ENCODE measurements at places on chromosomes 16 and 17.

DNA sequence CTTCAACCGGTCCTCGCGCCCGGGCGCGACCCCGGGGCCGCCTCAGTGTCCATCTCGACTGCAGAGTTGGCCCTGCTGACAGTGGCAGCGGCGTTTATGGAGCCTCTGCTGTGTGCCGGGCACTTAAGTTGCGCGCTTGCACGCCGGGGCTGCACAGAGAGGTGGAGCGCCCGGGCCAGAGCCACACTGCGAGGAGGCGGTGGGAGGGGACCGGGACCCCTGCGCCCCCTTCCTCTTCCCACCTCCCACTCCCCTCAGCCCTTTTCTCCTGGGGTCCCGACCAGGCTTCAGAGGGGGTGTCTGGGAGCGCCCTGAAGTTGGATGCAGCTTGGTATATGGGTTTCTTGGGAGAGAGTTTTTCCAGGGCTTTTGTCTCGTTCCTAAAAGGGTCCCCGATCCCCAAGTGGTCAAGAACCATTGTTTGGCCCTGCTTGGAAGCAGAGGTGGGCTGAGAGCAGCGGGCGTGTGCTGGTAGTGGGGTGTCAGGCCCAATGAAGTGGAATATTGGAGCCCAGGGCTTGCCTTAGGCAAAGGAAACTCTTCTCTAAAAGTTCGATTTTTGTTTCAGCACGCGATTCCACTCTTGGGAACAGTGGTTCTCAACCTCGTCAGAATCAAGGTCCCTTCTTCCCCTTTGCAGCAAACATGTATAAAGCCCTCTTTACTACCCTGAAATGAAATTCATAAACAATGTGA is 605 bp downstream of the MRTFB start:
- DNase-seq: no peak

DNA sequence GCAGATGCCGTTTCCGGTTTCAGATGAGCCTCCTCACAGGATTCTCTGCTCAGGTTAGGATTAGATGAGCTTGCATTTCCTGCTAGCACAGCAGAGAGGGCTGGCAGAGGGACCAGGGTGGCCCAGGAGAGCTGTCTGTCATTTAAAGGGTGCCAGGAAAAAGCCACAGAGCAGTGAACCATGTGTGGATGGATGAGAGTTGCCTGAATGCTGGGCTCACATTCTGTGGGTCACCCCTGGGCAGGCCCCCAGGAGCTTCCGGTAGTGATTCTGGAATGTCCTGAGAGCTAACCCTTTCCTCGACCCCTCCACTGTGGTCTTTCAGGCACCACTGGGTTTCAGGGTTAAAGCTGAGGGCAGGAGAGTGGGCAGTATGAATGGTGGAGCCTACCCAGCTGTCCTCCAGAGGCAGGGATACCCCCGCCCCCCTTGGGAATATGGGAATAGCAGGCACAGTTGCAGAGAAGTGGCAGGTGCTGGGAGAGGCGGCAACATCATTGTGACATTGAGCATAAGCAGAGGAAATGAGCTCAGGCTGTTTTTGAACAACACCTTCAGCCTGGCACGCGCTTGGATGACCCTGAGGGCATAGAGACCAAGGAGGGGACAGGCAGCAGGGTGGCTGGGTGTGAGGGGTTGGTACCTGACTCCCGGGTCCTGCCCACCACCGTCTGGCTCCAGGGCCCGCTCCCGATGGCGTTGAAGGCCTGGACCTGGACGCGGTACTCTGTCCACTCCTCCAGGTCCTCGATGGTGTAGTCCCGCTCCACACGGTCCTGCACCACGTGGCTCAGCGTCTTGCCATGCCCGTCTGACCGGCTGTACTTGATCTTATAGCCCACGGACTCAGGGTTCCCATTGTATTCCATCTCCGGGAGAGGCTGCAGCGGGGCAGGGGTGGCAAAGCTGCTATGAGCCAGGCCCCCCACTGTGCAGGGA is 83.0 kb upstream of the CDC42EP4 start:
- no peak for DNase-seq

GRCh38 chr16:82784573-82784968 is 157.8 kb downstream of the CDH13 start:
- no peak for DNase-seq

GRCh38 chr16:85600078-85600477 is 13.0 kb upstream of the GSE1 start:
- no peak for DNase-seq

- DNase-seq: no peak
Observed at GRCh38 chr17:45325810-45326209, 9.0 kb upstream of the MAP3K14 start.

DNA sequence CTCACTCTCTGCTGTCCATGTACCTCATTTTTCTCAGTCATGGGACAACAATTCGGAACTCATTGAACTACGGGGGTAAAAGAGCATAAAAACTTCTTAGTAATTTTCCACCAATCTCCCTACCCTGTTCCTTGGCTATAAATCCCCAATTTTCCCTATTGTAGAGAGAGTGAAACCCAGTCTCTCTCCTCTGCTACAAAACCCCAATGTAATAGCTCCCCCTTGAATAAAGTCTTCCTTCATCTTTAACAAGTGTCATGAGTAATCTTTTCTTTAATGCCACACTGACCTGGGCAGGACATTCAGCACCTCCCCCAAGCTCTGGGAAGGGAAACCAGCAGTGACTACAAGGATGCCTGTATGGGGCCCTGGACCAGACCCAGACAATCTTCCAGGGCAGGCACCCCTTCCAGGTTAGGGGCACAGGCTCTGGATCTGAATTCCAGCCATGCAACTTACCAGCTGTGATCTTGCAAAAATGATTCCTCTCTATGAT is 10.2 kb upstream of the EIF1 start:
- no peak for DNase-seq

GRCh38 chr17:80832266-80832676 is 159.4 kb upstream of the CHMP6 start:
- DNase-seq: no peak

- no peak for DNase-seq
Observed at GRCh38 chr17:74098136-74099024, 105.1 kb upstream of the RPL38 start.

GRCh38 chr17:5678171-5678570 is 93.9 kb upstream of the NLRP1 start:
- no peak for DNase-seq

DNA sequence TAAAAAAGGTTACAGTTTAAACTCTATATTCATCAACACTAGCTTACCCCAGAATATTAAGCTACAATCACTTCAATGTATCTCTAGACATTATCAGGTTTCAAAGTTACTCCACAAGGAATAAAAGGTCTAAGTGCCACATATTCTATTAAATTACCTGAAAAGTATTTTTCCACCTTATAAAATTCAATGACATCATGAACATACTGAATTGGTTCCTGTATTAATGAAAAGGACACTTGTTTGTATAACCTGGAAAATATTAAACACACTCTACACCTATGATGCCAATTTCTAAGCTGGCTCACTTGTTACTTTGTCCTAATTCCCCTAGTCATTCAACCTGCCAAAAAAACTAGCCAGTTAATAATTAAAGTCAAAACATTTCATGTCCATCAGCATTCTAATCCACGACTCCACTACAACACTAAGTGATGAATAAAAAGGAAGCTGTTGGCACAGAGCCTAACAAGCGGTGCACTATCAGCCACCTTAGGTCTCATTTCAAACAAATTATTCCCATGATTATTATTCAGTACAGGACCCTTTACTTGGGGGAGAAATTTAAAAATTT is 12.2 kb downstream of the MED13 start:
- DNase-seq: no peak

DNA sequence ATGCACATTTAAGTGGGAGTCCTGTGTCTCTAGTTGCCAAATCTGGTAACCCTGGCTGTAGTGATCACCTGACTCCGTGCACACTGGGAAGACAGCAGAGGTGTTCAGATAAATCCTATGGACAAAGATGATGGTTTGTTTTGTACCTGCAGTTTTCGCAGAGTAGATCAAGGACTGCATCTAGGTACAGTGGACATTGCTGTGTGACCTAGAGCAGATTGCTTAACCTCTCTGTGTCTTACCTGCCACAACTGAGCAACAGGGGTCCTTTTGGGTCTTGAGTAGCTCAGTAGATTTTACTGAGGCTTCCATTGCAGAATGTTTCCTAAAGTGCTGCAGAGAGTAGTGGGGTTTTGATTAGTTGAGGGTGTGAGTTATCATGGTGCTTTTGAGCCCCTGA is 160.8 kb downstream of the SHISA9 start:
- no peak for DNase-seq

- peak; percentile 54 for DNase-seq
Observed at GRCh38 chr17:35890774-35891155, 10.6 kb upstream of the CCL5 start.

DNA sequence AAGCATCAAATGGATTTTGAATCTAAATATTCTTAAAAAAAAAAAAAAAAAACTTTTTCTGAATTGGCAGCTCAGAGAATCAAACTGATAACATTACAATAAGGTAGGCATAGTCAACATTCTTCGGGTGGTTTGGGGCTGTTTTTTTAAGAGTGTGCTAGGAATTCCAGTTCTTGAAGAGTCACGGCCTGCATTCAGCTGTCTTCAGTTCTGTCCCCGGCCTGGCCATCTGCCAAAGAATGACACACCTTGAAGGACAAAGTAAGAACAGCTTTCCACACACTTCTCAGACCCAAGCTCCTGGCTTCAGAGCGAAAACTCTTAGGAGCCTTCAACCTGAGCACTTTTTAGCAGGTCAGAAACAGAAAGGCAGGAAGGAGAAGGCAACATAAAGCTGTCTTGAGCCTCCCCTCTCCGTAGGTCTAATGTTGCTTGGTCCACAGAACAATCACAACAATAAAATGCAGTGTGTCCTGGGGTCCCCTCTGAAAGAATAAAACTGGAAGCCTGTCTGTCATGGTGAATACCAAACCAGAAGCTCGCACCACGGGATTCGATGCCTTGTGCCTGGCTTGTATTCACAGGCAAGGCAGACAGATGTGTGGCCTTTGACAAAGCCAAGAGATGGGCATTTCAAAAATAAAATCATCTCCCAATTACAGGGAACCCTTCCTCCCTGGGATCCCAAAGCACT is 524.4 kb upstream of the ZFHX3 start:
- no peak for DNase-seq

All from stimulated activated CD8-positive, alpha-beta memory T cell treated with anti-CD3 and anti-CD28 coated beads, Interleukin-7, amount 100 ng/mL, for 4 hours (primary cell).